ENCODE measurements at places on chromosomes 7 and 10.
A peak's percentile ranks its signal among the peaks of the same experiment; 100 is the strongest.

- DNase-seq = no peak
Measured at GRCh38 chr10:3928078-3928477, 143.1 kb upstream of the KLF6 start.

DNA sequence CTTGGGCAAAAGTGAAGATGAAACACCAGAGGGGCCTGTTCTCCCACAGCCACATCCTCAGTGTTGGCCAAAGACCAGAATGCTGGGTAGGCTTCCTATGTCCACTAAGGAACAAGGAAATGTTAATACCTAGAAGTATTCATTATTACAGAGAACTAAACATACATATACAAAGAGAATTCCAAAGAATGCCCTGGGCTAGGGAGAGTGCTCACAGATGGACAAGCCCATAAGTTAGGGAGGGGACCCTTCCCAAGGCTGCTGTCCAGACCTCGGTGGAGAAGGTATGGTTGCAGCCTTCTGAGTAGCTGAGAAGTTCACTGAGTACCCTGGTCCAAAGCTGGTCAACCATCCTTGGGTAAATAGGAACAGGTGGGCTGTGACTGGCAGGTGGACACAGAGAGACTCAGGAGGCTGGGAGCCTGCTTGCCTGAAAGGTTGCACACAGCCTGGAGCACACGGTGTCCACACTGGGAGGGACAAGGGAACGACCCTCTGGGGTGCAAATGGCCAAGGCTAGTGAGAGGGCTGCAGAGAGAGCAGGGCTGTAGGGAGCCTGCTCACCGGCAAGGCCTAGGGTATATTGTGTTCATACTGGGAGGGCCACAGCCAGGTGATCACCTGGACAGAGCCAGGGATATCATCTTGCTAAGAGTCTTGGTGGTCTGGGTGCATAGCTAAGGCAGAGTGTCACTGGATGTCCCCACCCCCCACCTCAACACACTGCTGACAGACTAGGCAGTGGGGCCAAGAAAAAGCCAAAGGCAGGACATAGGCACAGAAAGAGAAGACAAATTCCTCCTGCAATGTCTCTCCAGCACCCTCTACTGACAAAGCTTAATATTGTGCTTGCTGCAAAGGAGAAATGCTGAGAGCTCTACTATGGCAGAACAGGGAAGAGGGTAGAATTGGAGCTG lies 40.3 kb downstream of the CPVL start:
- DNase-seq = peak; percentile 61

- no peak for DNase-seq
Measured at GRCh38 chr7:123784263-123784662, 35.5 kb upstream of the WASL start.

- no peak for DNase-seq
Measured at GRCh38 chr10:93903051-93903450, 9.3 kb downstream of the SLC35G1 start.

DNA sequence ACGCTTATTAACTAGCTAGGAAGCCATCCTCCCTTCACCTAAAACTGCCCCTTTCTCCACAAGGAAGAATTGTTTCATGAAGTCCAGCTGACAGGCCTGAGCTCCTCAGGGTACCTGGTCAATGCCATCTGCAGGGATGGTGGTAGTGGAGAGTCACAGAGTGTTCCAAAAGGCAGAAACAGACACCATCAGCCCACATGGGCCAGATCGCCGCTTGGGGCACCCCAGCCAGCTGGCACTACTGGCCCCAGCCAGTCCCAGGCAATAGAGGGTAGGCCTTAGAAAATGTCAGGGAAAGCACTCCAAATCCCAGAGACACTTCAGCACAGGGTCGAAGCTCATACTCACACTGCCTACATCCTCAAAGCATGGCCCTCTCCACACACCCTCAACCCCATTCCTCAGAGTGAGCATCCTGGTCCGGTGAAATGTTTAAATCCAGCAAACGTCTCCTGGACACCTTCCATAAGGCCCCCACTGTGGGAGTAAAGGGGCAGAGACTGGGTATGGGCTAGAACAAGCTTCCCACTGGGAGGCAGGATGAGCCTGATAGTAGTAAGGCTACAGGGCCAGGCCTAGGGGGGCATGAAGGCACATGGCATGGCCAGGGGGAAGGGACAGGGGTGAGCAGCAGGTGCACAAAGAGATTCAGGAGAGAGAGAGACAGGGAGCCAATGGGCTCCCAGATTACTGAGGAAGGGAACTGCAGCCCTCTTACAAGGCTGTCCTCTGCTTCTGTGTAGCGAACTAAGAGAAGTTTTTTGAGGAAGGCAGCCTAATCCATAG lies 1.9 kb downstream of the LRRC20 start:
- no peak for DNase-seq

- DNase-seq = no peak
Measured at GRCh38 chr7:7405461-7405860, 130.2 kb downstream of the COL28A1 start.

GRCh38 chr10:76150876-76151288 lies 719.5 kb downstream of the LRMDA start:
- no peak for DNase-seq

DNA sequence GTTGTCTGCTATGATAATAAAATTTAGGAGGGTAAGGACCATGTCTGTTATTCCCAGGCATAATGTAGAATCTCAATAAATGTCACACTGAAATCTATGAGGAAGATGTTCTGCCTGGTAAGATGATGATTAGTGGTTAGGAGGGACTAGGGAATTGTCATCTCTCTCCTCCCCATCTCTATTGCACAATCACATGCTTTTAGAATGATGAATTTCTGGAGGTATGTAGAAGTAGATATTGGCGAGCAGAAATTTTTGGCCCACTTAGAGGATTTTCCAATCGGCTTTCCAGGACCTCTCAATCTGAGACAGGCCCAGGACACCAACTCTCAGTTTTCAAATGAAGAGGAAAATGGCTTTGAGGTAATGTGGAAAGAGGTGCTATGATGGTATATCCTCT lies 2.0 kb upstream of the PITX3 start:
- DNase-seq = no peak

- DNase-seq = no peak
Measured at GRCh38 chr10:1308173-1308961, 252.2 kb downstream of the WDR37 start.

- DNase-seq = no peak
Measured at GRCh38 chr7:120185940-120186682, 86.9 kb upstream of the KCND2 start.

DNA sequence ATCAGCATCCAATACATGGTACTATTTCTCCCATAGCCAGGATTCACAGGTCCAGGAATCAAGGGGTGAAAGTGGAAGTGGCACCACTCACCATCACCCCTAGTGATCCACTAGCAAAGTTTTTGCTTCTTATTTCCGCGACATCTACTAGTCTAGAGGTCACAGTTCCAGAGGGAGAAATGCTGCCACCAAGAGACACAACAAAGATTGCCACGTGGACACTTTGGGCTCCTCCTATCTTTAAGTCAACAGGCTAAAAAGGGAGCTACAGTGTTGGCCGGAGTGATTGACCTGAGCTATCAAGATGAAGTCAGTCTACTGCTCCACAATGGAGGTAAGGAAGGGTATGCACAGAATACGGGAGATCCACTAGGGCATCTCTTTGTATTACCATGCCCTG lies 178.2 kb downstream of the AKR1D1 start:
- DNase-seq = no peak

GRCh38 chr10:71840958-71841335 lies 10.1 kb downstream of the PSAP start:
- no peak for DNase-seq

DNA sequence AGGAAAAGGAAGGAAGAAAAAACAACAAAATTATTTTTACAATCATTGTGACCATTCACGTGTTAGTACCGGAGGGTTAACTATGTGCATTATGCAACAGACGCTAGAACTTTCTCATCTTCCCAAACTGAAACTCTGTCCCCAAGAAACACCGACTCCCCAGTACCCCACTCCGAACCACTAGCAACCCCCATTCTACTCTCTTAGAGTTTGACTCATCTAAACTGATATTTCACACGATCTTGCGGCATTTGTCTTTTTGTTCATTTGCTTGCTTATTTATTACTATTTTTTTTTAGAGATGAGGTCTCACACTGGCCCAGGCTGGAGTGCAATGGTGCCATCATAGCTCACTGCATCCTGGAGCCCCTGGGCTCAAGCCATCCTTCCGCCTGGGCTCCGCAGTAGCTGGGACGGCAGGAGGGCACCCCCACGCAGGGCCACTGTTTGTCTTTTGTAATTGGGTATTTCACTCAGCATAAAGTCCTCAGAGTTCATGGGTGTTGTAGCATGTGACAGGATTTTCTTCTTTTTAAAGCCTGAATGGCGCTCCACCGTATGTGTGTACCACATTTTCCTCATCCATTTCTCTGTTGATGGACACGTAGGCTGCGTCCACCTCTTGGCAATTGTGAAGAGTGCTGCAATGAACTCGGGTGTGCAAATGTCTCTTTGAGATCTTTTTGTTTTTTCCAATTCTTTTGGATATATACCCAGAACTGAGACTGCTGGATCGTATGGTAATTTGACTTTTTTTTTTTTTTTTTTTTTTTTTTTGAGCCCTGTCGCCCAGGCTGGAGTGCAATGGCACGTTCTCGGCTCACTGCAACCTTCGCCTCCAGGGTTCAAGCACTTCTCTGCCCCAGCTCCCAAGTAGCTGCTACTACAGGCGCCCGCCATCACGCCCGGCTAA lies 9.5 kb downstream of the MNX1 start:
- DNase-seq = no peak

- DNase-seq = no peak
Measured at GRCh38 chr10:88523739-88524400, 59.2 kb downstream of the RNLS start.

DNA sequence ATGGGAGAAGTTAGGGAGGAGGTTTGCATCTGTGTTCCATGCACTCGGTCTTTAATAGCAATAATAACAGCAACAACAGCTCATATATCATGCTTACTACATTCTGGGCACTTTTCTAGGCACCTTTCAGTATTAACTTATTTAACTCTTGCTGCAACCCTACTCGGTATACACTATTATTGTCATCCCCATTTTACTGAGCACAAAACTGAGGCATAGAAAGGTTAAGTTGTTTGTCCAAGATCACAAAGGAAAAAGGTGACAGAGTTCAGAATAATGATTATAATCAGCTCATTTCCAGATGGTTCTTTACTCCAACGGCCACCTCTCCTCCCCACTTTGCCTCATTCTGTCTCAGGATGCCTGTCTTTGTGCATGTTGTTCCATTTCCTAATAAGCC lies 102.1 kb upstream of the ABI1 start:
- no peak for DNase-seq

GRCh38 chr7:121212036-121212435 lies 116.8 kb upstream of the WNT16 start:
- DNase-seq = no peak

DNA sequence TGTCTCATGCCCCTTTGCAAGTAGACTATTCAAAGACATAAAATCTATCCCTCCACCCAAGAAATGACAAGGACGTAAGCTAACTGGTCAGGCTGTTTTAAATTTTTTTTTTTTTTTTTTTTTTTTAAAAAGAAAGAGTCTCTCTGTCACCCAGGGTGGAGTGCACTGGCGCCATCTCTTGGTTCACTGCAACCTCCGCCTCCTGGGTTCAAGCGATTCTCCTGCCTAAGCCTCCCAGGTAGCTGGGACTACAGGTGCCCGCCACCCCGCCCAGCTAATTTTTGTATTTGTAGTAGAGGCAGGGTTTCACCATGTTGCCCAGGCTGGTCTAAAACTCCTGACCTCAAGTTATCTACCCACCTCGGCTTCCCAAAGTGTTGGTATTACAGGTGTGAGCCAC lies 11.2 kb downstream of the TRA2A start:
- no peak for DNase-seq

DNA sequence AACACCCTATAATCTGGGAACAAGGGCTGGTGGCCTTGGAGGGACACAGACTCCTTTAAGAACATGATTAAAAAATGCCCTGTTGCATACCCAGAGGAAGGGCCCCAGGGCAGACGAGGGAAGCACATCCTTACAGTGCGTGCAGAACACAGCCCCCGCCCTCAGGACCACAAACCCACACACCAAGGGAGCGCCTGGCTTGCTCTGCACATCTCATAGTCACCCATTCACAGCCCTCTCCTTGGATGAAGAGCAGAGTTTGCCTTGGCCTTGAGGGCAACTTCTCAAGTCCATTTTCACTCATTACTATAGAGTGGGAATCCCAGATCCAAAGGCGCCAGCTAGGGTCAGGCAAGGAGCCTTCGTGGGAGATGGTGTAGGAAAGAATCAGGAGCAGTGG lies 6.3 kb upstream of the VSIR start:
- no peak for DNase-seq

- no peak for DNase-seq
Measured at GRCh38 chr10:23478570-23478969, 39.7 kb downstream of the OTUD1 start.

DNA sequence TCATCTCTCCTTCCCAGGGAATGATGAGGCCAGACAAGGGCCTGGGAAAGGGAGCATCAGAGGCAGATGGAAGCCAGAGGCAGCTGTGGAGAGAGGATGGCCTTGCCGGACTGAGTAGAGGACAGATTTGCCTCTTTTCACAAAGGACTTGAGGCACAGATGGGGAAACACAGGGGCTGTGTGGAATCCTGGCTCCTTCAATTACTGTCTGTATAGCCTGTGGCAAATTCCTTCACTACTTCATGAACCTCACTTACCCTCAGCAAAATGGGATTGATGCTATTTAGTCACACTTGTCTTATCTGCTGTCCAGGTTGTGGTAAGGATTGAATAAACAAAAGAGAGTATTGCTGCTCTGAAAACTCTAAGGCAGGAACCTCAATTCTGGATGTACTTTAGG lies 40.3 kb downstream of the SLC25A28 start:
- DNase-seq = no peak

DNA sequence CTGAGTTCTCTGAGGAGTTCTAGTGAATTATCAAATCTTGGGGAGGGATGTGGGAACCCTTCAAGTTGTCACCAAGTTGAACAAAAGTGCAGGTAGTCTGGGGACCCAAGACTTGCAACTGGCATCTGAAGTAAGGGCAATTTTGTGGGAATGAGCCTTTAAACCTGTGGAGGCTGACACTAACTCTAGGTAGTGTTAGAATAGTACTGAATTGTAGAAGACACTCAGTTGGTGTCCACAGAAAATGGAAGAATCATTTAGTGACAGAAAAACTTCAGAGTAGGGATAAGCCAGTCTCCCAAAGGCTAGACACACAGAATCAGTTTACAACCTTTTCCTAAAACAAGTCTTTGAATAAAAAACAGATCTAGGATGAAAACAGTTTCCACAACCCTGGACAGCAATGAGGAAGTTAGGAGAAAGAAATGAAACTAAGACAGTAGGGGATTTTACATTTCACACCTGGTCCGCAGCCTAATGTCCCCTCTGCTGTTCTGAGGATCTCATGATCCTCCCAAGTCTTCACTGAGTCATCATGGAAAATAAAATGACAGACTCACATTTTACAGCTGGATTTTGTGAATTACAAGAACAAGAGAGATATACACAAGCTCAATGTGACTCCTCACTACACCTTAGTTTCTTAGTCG lies 23.0 kb upstream of the ING3 start:
- peak; percentile 52 for DNase-seq

- DNase-seq = no peak
Measured at GRCh38 chr7:875476-876076, 778 bp upstream of the GET4 start.

Measured in GM12865 (cell line).